Keratinocyte (primary cell): ENCODE measurements at places on chromosomes 13 and 19.

- DNase-seq = no peak
Measured at GRCh38 chr19:12788042-12788681, 3.1 kb upstream of the JUNB start.

- DNase-seq = no peak
Measured at GRCh38 chr19:10543059-10543419, 665 bp upstream of the ATG4D start.

DNA sequence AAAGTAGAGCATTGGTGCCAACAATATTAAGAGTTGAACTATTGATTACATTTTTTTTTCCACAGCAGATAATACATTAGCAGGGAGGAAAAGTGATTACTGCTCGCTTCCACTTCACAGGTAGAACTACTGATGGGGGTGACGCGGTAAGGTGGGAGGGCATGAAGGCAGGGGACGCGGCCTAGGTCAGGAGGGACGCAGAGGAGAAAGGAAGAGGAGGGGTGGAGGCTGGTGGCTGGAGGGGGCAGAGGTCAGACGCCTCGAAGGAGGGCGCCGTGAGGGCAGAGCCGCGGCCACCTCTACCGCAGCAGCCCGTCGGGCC lies 287 bp upstream of the B3GLCT start:
- DNase-seq = no peak

DNA sequence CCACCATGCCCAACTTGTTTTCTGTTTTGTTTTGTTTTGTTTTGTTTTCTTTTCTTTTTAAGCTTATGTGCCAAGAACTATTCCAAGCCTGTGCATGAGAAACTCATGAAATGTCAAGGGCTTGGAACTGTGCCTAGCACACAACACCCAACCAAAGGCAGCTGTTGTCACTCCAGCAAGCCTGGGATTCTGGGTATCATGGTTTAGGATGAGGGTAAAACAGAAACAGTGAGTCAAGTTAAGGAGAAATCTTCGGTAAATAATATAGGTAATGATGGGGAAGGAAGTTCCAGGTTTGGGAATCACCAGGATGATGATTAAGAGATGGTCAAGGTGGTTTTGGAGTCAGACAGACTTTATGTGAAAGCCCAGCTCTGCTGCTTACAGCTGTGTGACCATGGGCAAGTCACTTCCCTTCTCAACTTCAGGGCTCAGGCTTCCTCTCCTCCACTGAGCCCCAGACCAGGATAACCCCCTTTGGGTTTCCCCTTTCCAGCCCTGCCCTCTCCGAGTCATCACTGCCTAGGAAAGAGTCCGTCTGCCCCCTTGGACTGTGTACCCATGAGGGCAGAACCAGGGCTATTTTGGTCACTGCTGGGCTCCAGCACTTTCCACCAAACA lies 5.0 kb downstream of the PVR start:
- DNase-seq = no peak

DNA sequence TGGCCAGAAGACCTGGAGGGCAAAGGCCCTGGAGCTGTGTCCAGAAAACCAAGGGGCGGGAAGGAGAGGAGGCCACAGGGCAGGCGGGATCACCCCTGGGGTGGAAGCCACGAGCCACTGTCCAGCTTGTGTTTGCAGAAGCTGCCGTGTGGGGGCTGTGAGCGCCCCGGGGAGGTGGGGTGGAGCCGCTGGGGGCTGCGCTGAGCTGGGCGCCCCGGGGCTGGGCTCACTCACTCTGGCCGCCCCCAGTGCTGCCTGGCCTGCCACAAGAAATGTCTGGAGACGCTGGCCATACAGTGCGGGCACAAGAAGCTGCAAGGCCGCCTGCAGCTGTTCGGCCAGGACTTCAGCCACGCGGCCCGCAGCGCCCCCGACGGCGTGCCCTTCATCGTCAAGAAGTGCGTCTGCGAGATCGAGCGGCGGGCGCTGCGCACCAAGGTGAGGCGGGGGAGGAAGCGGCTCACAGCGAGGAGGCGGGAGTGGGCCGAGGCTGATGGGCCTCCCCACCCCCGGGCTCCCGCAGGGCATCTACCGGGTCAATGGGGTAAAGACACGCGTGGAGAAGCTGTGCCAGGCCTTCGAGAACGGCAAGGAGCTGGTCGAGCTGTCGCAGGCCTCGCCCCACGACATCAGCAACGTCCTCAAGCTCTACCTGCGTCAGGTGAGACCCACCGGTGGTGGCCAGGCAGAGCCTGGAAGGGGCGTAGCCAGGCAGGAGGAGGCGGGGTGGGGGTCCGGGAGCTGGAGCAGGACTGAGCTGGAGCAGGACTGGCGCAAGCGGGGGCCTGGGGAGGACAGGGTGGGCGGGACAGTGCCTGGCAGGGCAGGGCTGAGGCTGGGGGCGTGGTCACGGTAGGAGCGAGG lies 13.6 kb downstream of the POLR2E start:
- no peak for DNase-seq

DNA sequence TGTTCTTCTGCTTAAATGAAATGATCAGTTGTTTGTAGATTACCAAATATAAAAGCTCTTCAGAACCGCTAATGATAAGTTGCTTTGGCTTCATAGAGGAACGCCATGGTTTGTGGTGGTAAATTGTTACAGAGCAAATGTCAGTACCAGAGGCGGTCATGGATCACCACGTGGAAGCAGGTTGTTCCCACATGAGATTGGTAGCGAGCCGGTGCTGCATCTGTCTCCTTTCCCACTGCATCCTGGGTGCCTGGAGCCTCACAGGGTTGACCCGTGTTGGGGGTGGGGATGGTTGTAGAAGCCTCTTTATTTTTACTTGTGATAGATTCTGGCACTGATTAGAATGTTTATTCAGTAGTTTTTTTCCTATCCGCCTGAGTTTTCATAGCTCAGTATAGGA lies 14.7 kb downstream of the GARRE1 start:
- no peak for DNase-seq

DNA sequence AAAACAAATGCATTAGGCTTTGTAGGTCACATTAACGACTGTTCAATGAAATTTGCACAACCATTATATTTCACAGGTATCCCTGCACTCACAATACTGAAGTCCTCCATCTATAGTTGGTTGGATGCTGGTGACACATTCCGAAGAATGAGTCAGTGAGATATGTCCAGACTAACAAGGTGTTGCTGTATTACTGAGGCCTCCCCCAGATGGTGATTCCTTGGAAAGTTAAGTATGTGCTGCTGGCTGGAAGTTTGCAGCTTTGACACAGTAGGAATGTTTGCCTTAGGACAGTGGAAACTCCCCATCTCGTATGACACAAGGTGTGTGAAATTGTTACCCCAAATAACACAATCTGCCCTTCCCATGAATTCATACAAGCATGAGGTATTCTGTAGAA lies 46.6 kb downstream of the FGF14 start:
- no peak for DNase-seq

GRCh38 chr13:71876648-71877255 lies 9.7 kb upstream of the DACH1 start:
- DNase-seq = no peak

DNA sequence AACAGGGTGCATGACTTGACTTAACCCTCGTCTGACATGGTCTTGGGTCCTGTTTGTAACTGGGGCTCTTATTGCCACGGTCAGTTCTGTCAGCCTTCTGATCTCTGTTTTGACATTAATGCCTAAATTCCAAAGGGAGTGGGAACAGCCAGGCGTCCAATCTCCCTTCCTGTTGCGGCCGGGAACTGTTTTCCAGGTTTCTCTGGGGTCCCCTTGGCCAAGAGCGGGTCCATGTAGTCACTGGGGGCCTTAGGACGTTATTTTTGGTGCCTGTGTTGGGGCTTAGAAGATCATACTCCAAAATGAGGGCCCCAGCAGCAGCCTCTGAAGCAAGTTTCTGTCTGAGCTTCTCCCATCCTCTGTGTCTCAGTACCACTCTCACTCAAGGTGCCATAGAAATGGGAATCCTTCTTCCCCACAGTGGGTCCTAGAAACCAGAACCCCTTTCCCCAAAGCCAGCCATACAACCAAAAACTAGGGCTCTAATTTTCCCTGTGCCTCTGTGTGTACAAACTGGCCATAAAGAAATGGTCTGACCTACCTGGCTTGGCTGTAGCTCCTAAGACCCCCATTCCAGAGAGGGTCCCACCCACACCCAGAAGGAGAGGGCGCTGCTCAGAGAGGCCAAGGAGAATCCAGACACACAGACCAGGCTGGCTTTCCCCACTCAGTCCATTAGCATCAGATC lies 50.4 kb downstream of the C13orf46 start:
- no peak for DNase-seq

GRCh38 chr19:14187561-14187960 lies 18.4 kb downstream of the ADGRL1 start:
- no peak for DNase-seq

GRCh38 chr13:90068658-90069057 lies 1278.8 kb upstream of the MIR17HG start:
- no peak for DNase-seq

DNA sequence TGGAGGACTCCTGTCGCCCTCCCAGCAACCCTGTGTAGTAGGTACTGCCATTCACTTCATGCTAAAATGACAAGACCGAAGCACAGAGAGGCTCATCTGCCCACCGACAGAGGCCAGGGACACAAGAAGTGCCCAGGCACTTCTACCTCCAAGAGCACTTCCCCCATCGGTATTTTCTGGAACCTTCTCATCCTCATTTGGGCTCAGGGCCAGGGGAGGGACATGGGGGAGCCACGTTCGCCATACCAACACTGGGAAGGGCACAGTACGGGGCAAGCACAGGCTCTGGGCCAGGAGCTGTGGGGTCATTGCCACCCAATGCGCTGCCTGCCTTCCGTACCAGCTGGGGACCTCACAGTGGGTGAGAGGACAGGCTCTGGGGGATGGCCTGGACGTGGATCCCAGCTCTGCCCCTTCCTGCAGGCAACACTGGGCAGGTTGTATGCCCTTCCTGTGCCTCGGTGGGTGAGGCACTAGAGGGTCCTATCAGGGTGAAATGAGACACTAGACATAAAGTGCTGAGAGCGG lies 21.3 kb upstream of the CCNP start:
- no peak for DNase-seq

DNA sequence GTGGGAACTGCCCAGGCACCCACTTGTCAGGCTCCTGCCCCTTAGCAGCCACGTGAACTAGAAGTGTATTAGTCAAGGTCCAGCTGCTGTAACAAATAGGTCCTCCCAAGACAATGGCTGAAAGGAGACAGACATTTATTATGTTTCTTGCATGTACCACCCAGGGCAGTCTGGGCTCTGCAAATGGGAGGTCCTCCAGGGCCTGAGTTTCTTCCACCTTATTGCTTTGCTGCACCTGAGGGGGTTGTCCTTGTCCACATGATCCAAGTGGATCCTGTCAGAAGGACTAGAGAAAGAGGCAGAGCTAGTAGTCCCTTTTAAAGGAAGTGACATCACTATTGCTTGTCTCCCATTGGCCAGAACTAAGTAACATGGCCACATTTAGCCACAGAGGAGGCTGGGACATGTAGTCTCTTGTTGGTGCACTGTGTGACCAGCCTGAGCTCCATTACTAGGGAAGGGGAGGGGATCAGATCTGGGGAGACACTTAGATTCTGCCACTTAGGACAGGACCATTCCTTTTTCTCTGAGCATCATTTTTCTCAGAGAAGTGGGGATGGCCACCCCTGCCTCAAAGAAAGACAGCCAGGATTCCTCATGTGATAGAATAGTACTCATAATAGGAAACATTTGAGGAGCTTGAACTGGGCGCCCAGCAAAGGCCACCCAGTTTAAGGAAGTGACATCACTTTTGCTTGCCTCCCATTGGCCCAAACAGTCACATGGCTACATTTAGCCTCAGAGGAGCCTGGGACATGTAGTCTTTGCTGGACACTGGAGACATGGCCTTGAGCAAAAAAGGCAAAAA lies 15.1 kb downstream of the CC2D1A start:
- no peak for DNase-seq

- DNase-seq = no peak
Measured at GRCh38 chr13:46031581-46032263, 20.8 kb downstream of the ZC3H13 start.

DNA sequence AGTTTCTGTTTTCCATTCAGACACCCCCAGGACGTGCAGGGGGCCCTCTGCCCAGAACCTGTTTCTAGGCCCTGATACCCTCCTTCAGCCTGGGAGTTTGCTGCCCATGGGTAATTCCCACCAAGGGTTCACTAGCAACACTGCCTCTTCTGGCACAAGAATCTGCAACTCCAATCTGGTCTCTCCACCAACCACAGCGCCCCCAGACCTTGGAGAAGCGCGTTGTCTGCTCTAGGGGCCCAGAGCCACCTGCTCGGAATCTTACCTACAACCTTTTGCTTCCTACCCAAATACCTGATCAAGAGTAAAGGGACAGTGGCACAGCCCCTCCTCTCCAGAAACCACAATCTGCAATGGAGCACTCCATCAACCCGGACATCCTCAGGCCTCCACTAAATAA lies 763 bp downstream of the ZNF180 start:
- no peak for DNase-seq

DNA sequence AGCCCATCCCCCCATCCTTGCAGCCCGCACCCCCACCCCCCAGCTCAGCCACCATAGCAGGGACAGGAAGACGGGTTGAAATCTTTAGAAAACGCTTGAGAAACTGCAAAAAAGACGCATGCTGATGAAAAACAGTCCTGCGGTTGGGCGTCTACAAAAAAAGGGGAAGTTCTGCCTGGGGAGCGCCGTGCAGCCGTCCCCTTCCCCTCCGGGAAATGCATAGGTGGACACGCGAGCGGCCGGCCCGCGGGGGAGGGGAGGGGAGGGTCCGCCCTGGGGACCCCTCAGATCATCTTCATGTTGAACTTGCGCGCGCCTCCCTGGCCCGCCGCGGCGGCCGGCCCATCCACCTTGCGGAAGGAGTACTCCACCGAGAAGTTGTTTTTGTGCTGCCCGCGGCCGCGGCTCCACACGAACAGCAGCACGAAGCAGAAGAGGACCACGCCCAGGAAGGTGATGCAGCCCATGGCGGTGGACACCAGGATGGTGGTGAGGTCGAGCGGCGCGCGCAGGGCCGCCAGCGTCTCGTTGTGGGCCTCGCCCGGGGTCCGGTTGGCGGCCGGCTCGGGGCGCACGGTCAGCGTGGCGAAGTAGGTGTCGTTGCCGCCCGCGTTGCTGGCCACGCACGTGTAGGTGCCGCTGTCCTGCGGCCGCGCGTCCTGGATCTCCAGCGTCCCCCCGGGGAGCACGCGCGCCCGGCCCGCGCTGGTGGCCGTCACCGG lies 7.9 kb upstream of the PEAK3 start:
- no peak for DNase-seq

DNA sequence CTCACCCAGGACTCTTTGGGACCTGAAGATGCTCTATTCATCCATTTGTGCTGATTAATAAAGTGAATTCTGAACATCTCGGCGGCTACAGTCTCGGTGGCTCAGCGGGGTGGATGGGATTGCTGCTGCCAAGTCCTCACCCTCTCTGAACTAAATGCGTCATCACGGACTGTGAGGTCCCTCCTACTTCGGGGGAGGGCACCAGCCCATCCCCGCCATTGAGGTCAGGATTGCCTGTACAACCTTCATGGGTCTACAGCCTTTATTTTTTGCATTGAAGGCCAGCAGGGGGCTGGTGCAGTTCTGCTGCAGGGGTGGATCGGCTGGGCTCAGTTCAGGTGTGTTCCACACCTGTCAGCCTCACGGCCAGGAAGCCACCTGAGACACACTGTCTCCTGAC lies 181.8 kb downstream of the COL4A1 start:
- DNase-seq = no peak
